ENCODE measurements at places on chromosomes 12 and 14. TPM values are rescaled to one million over a fixed set of nuclear protein-coding genes. Genes with fewer than 3 reads are reported as not detected.

The KRT2 gene
- total RNA-seq, result not detected

The MSI1 gene
- 0.06 TPM for total RNA-seq

- no peak for DNase-seq
These were observed 9.5 kb downstream of the POMT2 start for GRCh38 chr14:77311217-77311616.

- DNase-seq, result no peak
These were observed 111.9 kb downstream of the NTN4 start for GRCh38 chr12:95678684-95679083.

The PLD4 gene
- total RNA-seq, result 0.04 TPM

The REM2 gene
- total RNA-seq, result not detected

DNA sequence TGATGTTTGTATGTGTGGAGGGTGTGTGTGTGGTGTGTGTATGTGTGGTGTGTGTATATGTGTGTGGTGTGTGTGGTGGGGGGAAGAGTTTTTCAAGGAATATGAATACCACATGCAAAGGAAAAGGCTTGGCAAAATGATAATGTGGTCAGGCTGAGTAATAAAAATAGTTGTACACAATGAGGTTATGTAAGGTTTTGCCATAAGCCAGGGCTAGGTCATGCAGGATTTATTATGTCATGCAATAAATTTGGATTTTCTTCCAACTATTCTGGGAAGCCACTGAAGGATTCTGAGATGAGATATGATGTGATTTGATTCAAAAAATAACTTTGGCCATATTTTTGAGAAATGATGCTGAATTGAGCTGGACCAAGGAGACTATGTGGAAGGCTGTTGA is 1191.6 kb upstream of the SEL1L start:
- DNase-seq, result no peak

- DNase-seq, result no peak
These were observed 27.8 kb downstream of the PELI2 start for GRCh38 chr14:56145965-56146364.

DNA sequence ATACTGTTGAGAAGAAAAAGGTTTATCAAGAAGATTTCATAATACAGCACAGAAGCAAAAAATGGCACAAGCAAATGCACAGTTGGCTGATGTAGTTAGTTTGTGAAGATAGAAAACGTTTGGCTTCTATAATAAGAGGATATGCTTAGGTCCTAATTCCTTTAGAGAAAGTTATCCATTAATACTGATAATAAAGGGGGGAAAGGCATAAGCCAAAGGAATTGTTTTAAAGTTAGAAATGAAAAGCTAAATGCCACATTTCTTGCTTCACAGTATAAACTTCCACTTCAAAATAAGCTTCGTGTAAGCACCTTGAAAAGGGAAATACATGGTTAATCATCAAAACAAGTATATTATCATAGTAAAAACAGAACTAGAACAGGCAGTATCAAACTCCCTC is 12.4 kb downstream of the LMO3 start:
- DNase-seq, result no peak

GRCh38 chr12:106245767-106246166 is 2.1 kb downstream of the CKAP4 start:
- DNase-seq, result peak; percentile 65

The KRT83 gene
- total RNA-seq, result not detected

Measured in psoas muscle (tissue), 8 donors.